LHCN-M2 (cell line): ENCODE measurements at places on chromosomes 2 and 18. TPM values are rescaled to one million over a fixed set of nuclear protein-coding genes. Genes with fewer than 3 reads are reported as not detected.
A peak's percentile ranks its signal among the peaks of the same experiment; 100 is the strongest.

MRPL33 gene
- 84.1 and 85.9 TPM in 2 replicates for total RNA-seq

ADAM23 gene
- 3.1 and 6.8 TPM in 2 replicates for total RNA-seq

MYO7B gene
- 0.13 and 0.29 TPM in 2 replicates for total RNA-seq

ASXL3 gene
- under 0.01 TPM in 1 of 2 replicates, not detected in the other for total RNA-seq

CRACDL gene
- total RNA-seq, result not detected in 2 replicates

SERPINB13 gene
- not detected in 2 replicates for total RNA-seq

EGR4 gene
- total RNA-seq, result not detected in 2 replicates

TUBB8B gene
- total RNA-seq, result not detected in 2 replicates

CTAGE1 gene
- not detected in 2 replicates for total RNA-seq

DNA sequence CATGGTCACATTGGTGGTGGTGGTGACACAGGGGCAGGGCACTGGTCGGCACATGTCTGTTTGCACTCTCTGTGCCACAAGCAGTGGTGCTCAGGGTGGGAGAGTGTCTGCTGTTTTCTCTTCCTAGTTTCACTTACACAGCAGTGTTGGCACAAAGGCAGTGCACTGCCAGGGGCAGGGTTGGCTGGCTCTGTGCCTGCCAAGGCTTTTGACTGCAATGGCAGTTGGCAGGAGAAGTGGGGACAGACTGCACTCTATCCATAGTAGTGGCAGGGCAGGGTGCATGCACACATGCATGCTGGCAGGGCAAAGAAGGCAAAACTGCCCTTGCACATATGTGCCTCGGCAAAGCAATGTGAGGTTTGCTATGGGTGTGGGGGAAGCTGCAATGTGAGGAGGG lies 635.9 kb downstream of the SUCLG1 start:
- DNase-seq, result no peak

DNA sequence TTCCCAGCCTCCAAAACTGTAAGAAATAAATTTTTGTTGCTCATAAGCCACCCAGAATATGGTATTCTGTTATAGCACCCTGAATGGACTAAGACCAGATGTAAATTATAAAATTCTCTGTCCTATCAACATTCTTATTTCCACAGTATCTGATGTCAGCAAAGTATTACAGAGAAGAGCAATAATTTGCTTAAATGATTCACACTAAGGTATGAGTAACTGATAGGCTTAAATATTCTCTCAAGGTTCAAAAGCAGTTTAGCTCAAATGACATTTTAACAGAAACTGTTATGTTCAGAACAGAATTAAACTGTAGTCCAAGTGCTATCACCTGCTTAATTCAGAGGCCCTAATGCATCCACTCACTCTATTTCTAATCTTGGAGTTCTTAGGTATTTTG lies 12.8 kb downstream of the SESTD1 start:
- peak; percentile 19 for DNase-seq

- DNase-seq, result peak; percentile 20
Observed at GRCh38 chr2:231780123-231780908, 766 bp downstream of the PDE6D start.

- DNase-seq, result peak; percentile 49
Observed at GRCh38 chr2:135055182-135055786, 3.2 kb downstream of the RAB3GAP1 start.

DNA sequence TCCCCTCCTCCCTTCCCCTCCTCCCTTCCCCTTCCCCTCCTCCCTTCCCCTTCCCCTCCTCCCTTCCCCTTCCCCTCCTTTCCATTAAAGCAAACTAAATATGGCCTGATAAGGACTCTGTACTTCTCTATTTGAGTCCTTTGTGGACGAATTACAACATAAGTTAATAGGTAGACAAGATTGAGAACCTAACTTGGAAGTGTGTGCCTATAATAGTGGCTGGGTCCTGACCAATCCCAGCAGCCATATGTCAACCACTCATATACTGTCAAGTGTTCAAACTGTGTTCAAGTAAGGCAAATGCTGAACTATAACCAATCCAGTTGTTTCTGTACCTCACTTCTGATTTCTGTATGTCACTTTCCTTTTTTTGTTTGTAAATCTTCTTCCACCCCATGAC lies 97.1 kb upstream of the RBMS1 start:
- DNase-seq, result no peak

- peak; percentile 65 for DNase-seq
Observed at GRCh38 chr2:43611987-43612894, 16.4 kb upstream of the THADA start.

DNA sequence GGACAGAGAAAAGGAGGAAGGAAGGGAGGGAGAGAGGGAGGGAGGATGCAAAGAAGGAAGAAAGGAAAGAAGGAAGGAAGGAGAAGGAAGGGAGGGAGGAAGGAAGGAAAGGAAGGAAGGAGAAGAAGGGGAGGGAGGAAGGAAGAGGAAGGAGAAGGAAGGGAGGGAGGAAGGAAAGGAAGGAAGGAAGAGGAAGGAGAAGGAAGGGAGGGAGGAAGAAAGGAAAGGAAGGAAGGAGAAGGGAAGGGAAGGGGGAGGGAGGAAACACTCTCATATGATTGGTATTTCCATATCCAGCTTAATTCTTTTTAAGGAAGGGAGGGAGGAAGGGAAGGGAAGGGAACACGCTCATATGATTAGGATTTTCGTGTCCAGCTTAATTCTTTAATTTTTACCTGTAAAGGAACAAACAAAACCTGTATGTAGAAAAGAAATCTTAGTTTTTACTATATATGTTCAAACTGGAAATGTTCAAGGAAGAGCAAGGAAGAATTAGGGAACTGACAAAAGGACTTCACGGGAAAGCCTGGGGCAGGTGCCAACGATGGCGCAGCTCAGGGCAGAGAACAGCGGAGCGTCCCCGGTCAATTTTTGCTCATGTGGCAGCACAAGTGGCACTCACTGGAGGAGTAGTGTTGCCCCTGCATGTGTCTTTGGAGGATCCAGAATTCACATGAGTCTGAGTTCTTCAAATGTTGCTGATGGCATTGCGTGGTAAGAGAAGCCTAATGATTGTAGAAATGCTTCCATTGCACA lies 228.6 kb downstream of the ZNF516 start:
- DNase-seq, result no peak

DNA sequence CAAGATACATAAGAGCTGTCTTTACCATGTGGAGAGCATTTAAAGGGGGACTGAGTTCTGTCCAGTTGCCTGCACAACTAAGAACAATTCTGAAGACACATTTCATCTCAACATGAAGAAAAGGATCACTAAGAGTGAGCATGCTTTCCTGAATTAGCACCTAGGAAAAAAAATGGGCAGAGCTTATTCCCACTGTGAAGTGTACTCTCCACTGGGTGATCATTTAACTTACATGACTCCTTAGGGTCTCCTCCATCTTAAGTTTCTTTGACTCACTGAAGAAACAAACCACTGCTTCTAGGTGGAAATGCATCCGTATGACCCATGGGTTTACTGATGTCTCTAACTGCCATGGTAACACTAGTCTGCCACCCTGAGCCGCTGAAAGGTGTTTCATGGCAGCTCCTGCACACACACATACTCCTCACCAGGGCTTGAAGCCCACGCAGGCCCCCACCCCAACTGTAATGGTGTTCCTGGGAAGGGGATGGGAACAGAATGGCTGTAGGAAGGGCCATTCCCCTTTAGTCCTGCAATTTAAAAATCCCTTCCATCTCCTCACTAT lies 27.1 kb downstream of the HDLBP start:
- DNase-seq, result peak; percentile 33

DNA sequence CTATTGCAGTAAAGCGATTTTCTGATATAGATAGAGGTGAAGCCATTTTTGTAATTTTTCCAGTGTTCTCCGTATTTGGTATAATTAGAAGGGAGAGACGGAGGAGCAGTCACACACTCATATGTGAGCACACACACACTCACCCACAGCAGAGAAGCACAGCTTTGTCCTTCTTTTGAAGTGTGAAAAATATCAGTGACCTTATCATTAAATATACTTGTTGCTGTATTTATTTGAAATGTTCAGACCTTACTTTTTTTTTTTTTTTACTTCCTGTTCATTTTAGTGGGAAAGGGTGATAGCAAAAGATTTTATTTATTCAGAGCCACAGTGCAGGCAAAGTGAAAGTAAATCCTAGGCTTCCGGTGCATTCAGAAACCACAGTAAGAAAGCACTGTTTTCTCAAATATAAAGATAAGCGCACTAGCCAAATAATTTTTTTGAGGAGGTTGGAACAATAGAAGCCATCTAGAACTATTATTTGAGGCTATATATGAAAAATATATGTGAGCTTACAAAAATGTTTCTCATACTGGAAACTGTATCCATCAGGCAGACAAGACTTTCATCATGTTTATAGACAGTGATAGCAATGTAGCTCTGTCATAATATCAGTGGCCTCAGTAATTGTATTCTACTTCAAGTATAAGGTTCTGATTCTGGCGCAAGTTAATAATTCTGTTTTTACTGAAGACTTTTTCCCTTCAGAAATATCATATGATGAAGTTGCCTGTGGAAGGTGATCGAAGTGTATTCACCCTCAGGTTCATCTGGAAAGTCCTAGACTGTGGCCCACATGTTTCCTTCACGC lies 37.2 kb downstream of the TSHZ1 start:
- DNase-seq, result peak; percentile 64

GRCh38 chr2:64106481-64106880 lies 37.7 kb downstream of the PELI1 start:
- DNase-seq, result no peak

- peak; percentile 38 for DNase-seq
Observed at GRCh38 chr2:145110668-145111356, 590.9 kb upstream of the ZEB2 start.

GRCh38 chr2:47541848-47542450 lies 139.0 kb downstream of the MSH2 start:
- DNase-seq, result no peak

DNA sequence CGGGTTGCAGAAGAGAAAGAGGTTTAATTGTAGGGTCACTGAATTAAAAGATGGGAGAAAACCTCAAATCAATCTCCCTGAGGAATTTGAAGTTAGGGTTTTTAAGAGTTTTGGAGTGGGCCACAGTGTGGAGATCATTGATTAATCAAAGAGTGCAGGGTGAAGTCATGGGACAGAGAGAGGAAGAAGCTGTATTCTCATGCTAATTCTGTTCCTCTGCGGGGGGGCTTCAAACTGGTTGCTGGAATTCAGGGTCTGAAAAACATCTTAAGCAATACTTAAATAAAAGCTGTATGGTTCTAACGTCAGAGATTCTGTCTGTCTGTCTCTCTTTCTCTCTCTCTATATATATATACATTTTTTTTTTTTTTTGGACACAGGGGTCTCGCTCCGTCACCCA lies 169.8 kb upstream of the SPATS2L start:
- no peak for DNase-seq

DNA sequence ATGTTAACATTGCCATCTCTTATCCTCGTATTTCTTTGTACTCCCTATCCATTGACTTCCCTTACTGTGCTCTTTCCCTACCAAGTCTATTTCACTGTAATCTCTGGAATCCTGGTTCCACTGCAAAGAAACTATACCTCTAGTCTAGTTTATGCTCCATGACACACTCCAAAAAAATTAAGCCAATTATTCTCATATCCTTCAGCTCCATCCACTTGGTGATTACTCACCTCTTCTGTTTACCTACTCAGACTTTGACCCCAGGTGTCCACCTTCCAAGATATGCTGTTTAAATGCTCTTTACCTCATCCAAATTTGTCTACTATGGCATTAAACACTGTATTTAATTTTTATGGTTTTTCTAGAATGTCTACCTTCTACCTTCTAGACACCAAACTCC lies 137.9 kb downstream of the ATAD2B start:
- no peak for DNase-seq

GRCh38 chr18:22311301-22311700 lies 106.4 kb downstream of the CTAGE1 start:
- DNase-seq, result no peak

DNA sequence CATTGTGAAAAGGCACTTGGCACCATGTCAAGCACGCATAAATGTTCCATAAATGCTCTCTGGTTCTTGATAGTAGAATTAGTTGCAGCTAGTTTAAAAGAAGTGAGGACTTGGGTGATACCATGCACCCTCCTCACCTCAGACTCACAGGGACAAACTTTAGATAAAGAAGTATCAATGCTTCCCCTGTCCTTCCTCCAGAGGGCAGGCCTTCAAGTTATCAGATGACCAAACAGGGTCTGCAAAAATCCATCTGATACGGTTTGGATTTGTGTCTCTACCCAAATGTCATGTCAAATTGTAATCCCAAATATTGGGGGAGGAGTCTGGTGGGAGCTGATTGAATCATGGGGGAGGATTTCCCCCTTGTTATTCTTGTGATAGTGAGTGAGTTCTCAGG lies 54.1 kb downstream of the C1QL2 start:
- DNase-seq, result no peak

GRCh38 chr2:69053416-69053965 lies 40.5 kb downstream of the ANTXR1 start:
- DNase-seq, result no peak

DNA sequence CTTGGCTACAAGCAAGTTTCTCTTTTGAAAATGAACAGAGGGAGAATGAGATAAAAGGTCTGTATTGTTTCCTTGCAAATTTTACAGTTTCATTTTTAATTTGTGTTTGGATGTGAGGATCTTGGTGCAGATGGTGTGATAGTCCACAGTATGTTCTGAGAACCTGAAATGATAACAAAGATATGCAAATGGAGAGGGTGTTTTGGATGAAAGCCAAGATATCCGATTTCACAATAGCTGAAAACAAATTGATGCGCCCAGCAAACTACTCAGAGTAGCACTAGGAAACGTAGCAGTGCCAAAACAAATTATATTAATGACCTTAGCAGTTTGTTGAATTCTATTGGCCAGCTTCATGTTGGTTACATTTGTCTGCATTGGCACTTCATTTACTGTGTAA lies 683.5 kb downstream of the TMEM182 start:
- no peak for DNase-seq

DNA sequence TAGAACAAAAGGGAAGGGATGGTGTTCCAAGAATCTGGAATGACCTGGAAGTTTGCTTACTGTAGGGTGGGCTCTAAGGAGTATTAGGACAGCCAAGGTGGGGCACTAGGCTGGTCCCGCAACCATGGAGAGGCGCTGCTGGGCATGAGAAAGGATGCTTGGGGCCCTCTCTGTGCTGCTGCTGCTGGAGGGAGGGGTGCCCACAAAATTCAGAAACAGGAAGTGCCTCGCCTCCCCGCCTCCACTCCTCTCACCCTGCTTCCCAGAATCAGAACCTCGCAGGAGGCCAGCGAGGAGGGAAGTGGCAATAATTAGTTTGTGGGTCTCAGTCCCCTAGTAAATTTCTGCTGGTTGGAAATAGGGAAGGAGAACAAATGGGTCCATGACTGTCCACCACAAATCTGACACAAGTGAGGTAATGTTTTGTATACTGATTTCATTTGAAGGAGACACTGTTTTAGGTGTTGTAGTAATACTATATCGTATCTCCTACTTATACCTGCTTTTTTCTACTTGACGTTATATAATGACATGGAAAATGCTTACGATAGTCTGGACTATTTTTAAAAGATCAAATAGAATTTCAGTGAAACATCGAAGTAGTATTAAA lies 7.9 kb upstream of the PDCL3 start:
- DNase-seq, result no peak

DNA sequence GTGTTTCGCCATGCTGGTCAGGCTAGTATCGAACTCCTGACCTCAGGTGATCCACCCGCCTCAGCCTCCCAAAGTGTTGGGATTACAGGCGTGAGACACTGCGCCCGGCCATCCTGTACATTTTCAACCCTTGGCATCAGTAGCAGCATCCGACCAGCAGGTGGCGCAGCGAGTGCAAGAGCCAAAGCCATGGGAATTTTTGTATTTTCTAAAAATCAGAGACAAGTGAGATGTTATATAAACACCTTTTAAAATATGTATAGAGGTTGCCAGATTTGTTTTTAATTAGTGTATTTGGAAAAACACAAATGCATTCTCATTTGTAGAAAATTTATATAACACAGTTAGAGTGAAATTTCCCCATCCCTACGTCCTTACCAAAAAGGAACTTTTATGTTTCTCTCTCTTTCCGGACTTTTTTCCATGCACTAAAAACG lies 36.8 kb downstream of the MOGAT1 start:
- DNase-seq, result peak; percentile 77
